Islet precursor cell (in vitro differentiated cells): ENCODE measurements at places on chromosomes 1 and 21.

DNA sequence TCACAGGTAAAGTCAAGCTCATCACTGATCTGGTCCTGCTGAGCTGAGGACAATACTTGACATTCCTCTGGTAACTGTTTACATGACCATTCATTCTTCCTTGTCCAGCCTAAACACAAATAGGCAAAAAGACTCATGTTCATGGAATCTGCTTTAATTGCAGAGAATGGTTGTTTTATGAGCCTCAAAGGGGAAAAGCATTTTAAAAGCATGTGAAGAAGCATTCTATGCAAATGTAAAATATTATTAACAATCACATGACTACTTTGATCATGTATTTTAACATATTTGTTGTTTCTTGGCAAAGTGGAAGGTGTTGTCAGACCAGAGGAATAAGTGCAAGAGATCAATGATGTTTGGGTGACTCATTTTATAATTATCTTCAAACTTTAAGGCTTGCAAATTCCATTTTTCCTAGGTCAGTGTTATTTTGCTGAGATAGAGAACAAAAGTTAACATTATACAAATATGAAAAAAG is 133.7 kb downstream of the RUNX1 start:
- DNase-seq, result peak; percentile 58

GRCh38 chr1:116078699-116079223 is 32.4 kb upstream of the MAB21L3 start:
- DNase-seq, result no peak

DNA sequence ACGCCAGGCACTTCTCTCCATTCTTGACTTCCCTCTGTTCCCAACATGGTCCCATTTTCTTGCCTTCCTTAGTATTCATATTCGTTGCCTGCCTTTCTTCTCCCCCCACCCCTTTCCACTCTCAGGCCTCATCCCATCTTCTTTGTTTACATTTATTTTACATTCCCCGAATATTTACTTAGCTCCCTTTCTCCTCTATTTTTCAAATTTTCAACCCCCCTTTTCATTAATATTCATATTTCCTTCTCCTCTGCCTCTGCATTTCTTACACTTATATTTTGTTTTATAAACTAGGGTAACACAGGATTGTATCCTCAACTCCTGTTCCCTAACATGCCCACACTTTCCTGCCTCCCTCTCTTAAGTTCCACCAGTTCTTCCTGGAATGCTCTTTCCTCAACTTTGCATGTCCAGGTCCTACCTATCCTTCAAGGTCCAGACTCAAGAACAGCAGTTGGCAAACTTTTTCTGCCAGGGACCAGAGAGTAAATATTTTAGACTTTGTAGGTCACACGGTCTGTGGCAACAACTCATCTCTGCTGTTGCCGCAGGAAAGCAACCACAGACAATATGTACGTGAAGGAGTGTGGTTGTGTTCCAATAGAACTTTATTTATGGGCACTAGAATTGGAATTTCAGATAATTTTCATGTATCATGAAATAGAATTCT is 29.8 kb upstream of the A3GALT2 start:
- no peak for DNase-seq

DNA sequence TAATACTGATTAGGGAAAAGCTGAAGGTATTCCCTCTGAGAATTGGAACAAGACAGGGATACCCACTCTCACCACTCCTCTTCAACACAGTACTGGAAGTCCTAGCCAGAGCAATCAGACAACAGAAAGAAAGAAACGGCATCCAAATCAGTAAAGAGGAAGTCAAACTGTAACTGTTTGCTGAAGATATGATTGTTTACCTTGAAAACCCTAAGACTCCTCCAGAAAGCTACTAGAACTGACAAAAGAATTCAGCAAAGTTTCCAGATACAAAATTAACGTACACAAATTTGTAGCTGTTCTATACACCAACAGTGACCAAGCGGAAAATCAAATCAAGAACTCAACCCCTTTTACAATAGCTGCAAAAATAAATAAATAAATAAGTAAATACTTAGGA is 78.6 kb downstream of the EXTL2 start:
- DNase-seq, result no peak

DNA sequence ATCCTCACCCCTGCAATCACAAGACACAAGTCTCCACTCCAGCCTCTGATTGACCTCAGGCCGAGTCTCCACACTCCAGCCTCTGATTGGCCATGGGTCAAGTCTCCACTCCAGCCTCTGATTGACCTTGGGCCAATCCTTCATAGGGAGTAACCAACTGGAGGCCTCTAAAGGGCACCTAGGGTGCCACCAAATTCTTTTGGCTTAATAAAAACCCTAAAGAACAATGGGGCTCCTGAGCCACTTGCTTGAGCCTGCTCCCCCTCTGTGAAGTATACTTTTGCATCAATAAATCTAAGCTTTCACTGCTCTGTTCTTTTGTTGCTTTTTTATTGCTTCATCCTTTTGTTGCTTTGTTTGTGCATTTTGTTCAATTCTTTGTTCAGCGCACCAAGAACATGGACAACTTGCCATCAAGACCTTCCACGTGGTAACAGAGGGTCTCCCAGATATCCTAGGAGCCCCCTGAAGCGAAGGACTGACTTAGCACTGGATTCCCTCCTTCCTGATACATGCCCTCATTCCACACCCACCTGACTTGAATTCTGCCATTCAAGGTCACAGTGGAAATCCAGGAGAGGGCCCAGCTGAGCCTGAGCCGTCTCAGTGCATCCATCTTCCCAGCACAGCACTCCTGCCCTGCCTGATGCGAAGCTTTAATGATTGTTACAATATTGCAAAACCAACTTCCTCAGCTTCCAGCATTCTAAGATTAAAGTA is 152.9 kb downstream of the NPHP4 start:
- DNase-seq, result no peak

DNA sequence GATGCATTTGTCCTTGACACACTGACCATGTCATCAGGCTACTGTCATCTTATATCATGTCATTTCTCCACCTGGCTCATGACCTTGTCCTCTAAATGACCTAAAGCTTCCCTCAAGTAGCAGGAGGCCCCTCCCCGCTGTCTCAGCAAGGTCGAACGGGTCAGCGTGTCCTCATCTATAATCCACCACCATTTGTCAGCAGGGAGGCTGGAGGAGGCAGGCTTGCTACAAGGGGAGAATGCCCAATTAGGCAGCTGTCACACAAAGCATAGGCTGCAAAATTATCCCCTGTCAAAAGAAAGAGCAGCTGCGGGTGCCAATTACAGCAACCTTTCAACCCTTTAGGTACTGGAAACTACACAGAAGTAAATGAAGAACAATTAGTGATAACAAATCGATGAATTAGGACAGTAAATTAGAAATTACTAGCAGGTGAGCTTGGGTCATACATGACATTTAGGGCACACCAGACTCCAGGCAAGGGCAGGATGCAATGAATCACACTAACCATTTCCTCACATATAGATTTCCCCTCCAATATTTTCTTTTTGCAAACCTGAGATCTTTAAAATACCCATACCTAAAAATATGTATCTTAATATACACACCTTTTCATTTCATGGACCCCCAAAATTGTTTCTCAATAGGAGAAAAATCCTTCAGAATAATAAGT is 61.2 kb downstream of the NRIP1 start:
- no peak for DNase-seq

DNA sequence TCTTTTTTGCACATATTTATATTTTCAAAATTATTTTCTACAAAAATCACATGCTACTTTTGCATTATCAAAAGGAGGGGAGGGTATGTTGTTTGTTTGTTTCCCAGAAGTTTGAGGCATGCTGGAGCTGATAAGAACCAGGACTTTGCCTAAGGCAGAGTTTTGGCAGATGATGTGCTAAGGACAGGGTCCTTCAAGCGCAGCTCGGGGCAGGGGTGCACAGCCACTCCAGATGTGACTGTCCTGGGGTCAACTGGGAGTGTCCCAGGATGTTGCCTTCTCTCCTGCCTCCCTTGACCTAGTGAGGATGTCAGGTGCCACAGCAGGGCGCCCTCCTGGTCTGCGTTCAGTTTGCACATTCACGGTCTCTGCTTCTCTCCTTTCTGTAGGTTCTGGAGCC is 42.6 kb upstream of the SRRM1 start:
- DNase-seq, result peak; percentile 62

DNA sequence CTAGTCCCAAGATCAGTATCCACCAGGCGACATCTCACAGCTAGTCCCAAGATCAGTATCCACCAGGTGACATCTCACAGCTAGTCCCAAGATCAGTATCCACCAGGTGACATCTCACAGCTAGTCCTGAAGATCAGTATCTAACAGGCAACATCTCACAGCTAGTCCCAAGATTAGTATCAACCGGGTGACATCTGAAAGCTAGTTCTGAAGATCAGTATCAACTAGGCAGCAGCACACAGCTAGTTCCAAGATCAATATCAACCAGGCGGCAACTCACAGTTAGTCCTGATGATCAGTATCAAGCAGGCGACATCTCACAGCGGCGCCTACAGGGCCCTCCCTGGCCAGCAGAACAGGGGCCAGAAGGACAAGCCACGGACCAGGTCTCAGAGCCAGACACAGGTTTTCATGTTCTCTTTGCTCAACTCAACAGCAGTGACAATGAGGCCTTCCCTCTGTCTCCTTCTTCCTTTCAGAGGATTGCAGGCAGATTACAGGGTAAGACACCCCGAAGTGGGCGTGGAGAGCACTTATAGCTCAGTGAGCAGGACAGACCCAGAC is 32.5 kb downstream of the NPHP4 start:
- no peak for DNase-seq

DNA sequence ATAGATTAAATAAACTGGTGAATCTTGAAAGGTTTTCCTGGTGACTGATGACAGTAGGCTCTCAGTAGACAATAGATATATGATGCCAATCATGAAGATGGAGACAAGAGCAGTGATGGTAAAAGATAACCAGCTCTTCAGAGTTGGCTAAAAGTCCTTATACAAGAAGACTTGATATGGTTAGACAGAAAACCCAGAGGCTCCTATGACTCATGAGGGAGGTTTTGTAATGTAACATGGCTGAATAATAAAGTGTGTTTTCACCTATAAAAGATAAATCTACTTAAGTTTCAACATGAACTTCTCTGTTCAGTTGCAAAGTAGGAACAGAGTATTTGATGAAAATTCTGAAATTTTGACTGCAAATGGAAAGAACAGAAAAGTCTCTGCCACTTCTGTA is 12.7 kb upstream of the CRNN start:
- no peak for DNase-seq

- DNase-seq, result no peak
Measured at GRCh38 chr1:154802982-154803920, 66.8 kb downstream of the KCNN3 start.

- no peak for DNase-seq
Measured at GRCh38 chr1:18021242-18021641, 86.4 kb upstream of the IGSF21 start.

GRCh38 chr1:213942061-213942460 is 45.7 kb upstream of the PROX1 start:
- no peak for DNase-seq

GRCh38 chr1:70617728-70618127 is 206.7 kb downstream of the CTH start:
- DNase-seq, result no peak

DNA sequence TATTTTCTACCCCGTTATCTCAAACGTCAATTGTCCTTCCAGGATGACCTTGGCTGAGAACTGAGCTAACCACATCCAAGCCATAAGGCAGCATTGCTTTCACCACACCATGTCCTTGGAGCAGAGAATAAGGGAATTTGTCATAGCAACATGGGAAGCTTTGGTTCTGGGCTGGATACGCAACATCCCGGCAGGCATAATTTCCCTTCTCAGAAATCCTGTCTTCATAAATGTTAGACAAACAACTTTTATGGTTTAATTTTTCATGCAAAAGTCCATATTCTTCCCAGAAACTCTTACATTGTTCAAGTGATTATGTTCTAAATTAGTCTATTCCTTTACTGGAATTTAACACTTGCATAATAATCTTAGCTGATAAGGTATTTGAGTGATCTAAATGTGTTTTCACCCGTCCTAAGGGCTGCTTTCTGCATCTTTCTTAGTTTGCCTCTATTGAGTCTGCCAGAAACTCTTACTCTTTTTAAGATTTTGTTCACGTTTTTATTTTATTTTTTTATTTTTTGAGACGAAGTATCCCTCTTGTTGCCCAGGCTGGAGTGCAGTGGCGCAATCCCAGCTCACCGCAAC is 51.8 kb downstream of the KCNJ15 start:
- DNase-seq, result no peak

DNA sequence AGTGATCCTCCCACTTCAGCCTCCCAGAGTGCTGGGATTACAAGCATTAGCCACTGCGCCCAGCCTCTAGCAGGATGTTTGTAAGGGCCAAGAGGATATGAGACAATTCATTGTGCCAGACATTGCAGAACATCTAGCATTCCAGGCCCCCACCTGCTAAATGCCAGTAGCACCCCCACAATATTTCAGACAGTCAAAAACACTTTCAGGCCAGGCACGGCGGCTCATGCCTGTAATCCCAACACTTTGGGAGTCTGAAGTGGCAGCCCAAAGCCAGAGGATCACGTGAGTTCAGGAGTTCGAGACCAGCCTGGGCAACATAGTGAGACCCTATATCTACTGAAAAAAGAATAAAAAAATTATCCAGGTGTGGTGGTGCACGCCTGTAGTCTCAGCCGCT is 12.9 kb downstream of the PPIE start:
- DNase-seq, result peak; percentile 5

DNA sequence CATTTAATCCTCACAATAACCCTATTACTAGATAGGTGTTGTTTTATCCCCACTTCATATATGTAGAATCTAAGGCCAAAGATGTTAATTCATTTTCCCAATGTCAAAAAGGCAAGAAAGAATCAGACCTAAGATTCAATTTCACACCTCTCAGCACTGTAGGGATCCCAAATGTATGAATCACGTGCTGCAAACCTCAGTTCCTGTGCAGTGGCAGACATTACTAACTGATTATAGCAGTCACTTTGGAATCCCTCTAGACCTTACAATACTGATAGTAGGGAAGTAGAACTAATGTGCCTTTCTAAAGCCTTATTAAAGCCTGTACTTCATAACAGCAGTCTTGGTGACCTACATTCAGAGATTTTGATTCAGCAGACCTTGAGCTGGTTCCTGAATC is 2.3 kb downstream of the C1orf87 start:
- no peak for DNase-seq

DNA sequence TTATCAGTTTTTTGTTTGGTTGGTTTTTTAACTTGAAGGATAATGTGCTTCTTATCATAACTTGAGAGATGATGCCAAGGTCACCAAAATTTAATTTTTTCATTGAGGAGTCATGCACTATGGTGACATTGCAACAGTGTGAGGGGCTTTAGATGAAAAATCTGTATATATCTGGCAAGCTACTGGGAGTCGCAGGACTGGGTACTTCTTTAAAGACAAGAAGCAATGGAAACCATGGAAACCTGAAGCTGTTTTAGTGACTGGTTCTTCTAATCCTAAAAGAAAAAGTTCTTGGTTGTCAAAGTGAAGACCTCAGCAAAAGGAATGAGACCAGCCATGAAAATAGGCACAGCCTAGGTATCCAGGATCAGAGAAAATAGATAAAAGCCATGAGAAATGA is 31.1 kb downstream of the ZC3H11B start:
- no peak for DNase-seq

DNA sequence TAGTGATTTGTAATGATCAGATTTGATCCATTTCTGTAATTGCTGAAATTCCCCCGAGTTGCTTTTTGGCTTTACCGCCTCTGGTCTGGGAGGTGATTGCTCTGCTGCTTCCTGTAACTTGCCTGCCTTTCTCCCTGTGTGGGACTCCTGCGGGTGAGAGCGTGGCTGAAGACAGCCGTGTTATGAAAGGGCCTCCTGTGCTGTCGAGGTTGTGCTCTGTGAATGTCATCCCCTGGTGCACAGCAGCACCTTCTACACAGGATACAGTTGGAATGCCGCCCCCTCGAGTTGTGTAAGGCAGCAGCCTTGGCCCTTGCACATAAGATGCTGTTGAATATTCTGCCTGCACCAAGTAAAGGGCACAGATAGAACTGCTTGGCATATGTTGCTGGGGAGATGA is 5.9 kb downstream of the SOD1 start:
- DNase-seq, result peak; percentile 85

- no peak for DNase-seq
Measured at GRCh38 chr1:234478152-234478480, 863 bp downstream of the TARBP1 start.
